ENCODE measurements at places on chromosomes 2 and 18. TPM values are rescaled to one million over a fixed set of nuclear protein-coding genes. Genes with fewer than 3 reads are reported as not detected.

SP110 gene
- total RNA-seq: 24.3 TPM

FAM110C gene
- 0.39 TPM for total RNA-seq

AMER3 gene
- total RNA-seq: not detected

DNA sequence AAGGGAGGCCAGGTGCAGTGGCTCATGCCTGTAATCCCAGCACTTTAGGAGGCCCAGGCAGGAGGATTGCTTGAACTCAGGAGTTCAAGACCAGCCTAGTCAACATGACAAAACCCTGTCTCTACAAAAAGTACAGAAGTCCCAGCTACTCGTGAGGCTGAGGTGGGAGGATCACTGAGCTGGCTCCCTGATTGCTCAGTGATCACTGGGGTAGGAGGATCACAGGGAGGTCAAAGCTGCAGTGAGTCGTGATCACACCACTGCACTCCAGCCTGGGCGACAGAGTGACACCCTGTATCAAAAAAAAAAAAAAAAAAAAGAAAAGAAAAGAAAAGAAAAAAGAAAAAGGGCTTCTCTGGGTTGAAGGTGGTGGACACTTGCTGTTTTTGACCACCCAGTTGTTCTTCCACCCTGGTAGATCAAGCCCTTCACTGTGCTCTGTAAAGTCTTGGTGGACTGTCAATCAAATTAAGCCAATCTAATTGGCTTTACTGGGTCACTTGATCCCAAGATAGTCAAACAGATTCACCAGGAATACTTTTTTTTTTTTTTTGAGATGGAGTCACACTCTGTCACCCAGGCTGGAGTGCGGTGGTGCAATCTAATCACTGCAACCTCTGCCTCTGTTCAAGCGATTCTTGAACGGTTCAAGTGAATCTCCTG is 191.6 kb downstream of the AGPS start:
- no peak for DNase-seq

- DNase-seq: no peak
Observed at GRCh38 chr18:36608107-36608506, 220.7 kb downstream of the TPGS2 start.

GRCh38 chr2:15074751-15075700 is 442.5 kb downstream of the LRATD1 start:
- DNase-seq: no peak

DNA sequence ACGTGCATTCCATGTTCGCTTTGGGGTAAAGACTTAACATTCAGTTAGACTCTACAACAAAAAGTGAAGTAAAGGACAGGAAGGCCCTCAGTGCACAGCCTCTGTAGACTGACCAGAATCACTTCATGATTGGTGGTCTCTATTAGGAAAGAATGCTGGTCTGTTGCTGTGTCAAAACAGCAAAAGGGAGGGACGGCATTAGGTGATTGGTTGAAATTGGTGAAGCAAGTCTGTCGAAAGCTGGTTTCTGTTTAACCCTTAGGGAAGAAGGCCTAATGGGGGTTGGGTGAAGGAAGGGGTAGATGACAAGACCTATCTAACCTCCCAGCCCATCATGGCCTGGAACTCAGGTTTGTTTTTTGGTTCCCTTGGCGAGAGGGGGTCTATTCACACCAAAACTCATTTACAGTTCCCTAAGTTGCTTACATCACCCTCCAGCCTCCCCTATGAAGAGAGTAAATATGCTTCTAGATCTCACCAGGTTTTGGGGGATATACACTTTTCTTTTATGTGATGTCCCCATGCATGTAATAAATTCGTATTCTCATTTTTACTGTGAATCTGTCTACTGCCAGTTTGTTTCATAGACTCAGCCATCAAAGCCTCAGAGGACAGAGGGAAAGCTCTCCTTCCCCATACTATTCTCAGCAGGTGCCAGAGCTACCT is 65.6 kb downstream of the TMEM17 start:
- DNase-seq: no peak

- no peak for DNase-seq
Observed at GRCh38 chr2:216107760-216108159, 1.4 kb upstream of the XRCC5 start.

- no peak for DNase-seq
Observed at GRCh38 chr2:21519412-21519811, 395.6 kb downstream of the TDRD15 start.

- DNase-seq: no peak
Observed at GRCh38 chr18:38473535-38473934, 907.9 kb upstream of the CELF4 start.

GRCh38 chr2:206557321-206557720 is 85.0 kb upstream of the FAM237A start:
- DNase-seq: no peak

DNA sequence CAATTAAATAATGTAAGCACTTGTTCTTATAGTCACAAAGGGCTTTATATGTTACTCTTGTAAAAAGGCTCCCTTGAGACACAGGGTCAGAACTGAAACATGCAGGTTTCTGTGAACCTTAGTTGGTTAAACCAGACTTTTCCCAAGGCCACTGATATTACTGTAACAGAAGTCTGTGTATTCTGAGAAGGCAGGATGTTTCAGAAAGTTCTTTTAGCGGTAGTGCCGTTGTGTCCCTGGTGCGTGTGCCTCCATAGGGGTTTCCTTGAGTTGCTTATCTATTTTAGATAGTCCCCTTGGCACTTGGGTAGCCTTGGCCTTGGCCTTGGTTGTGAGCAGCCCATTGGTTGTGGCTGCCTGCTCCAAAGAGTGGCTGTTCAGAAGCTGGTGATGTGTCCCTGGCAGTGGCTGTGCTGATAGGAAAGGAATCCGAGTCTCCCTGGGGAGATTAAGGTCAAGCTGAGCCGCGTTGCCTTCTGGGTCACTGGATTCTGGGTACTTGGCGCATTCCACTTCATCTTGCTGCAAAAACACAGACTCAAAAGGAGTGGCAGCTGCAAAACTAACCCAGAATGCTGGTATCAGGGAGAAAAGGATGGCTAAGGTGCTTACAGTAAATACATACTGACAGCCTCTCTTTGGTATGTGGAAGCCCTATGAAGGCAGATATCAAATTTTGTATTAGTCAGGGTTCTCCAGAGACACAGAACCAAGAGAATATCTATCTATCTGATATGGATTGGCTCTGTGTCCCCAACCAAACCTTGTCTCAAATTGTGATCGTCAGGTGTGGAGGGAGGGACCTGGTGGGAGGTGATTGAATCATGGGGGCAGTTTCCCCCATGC is 69.7 kb downstream of the FHOD3 start:
- DNase-seq: no peak
